Endothelial cell of coronary artery (primary cell): ENCODE measurements at places on chromosomes 3 and 15. TPM values are rescaled to one million over a fixed set of nuclear protein-coding genes. Genes with fewer than 3 reads are reported as not detected.

Gene PPARG
- total RNA-seq: 4.7 and 12.6 TPM in 2 replicates

Gene SETD5
- total RNA-seq: 36.0 and 42.0 TPM in 2 replicates

Gene CLEC3B
- 0.72 and 2.6 TPM in 2 replicates for total RNA-seq

Gene PRSS50
- total RNA-seq: not detected in 2 replicates

Gene PCNP
- 71.0 and 81.9 TPM in 2 replicates for total RNA-seq

Gene BNC1
- 10.3 and 17.0 TPM in 2 replicates for total RNA-seq

Gene SLC28A2
- total RNA-seq: not detected in 2 replicates

Gene TM4SF18
- 56.6 and 75.3 TPM in 2 replicates for total RNA-seq

Gene CLDN18
- total RNA-seq: not detected in 2 replicates

Gene SYNPR
- total RNA-seq: not detected in 2 replicates

Gene ZIC1
- not detected in 2 replicates for total RNA-seq

Gene DAPK2
- total RNA-seq: 2.8 and 3.2 TPM in 2 replicates

Gene CSTA
- total RNA-seq: 0.66 TPM in 1 of 2 replicates, not detected in the other

Gene SLC22A14
- total RNA-seq: 0.09 TPM in 2 replicates

Gene SLC27A2
- total RNA-seq: not detected in 2 replicates

Gene XCR1
- not detected in 2 replicates for total RNA-seq

Gene LOXL1
- 4.1 and 20.2 TPM in 2 replicates for total RNA-seq

Gene C3orf22
- not detected in 2 replicates for total RNA-seq

Gene TMEM40
- total RNA-seq: not detected in 2 replicates

Gene GOLGA6D
- total RNA-seq: not detected in 2 replicates
